ENCODE measurements at places on chromosomes 2 and 18. TPM values are rescaled to one million over a fixed set of nuclear protein-coding genes. Genes with fewer than 3 reads are reported as not detected.

Gene PLCL1
- total RNA-seq: 7.3 TPM

Gene HRH4
- 0.10 TPM for total RNA-seq

Gene CHRNG
- total RNA-seq: not detected

Gene BIRC6
- 178 TPM for total RNA-seq

Gene TBR1
- 0.10 TPM for total RNA-seq

Gene CXCR1
- not detected for total RNA-seq

Gene C2orf74
- total RNA-seq: 1.3 TPM

Gene C2orf42
- total RNA-seq: 18.6 TPM

Gene CCDC85A
- total RNA-seq: 6.2 TPM

Gene GALNT3
- 0.33 TPM for total RNA-seq

Gene CNGA3
- total RNA-seq: not detected

Gene NPAS2
- 32.3 TPM for total RNA-seq

Gene GPR39
- total RNA-seq: 0.10 TPM

Gene IGFBP5
- 0.65 TPM for total RNA-seq

Gene RMDN2
- 1.6 TPM for total RNA-seq
